Endodermal cell (in vitro differentiated cells): ENCODE measurements at places on chromosomes 12 and 14.

DNA sequence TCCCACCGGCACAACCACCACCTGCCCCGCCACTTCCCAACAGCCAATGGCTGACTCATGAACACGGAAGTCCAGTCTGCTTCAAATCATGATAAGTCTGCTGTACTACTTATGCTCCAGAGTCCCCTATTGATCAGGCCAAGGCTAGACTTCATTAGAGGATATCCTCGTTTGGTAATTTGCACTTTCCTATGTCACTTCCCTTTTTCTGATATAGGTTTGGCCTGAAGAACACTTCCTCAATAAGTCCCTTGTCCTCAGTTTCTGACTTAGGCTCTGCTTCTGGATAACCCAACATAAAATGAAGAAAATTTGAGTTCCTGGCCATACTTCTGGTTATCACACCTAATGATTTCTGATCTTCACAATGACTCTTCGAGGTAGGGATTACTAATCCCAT lies 45.3 kb downstream of the IFNG-AS1 start:
- DNase-seq = no peak

DNA sequence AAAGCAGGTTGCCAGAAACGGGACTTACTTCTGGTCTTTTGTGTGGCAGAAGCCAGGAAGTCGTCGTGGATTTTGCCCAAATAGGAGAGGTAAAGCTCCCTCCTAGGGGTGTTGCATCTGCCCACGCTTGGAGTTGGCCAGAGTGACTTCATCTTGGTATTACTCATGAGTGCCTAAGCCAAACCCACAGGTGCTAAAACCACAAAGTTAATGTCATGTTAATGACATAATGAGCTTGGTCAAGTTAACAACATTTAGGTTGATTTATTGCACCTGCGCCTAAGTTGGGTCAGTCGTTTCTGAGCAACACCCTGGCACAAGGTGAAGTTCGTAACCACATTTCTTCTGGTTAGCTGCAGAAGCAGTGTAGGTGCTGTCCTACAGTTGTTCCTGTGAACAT lies 225.2 kb downstream of the FUT8 start:
- DNase-seq = no peak

GRCh38 chr12:51717326-51717925 lies 126.4 kb downstream of the SCN8A start:
- DNase-seq = no peak

GRCh38 chr14:20501346-20501745 lies 4.0 kb upstream of the RNASE10 start:
- no peak for DNase-seq

DNA sequence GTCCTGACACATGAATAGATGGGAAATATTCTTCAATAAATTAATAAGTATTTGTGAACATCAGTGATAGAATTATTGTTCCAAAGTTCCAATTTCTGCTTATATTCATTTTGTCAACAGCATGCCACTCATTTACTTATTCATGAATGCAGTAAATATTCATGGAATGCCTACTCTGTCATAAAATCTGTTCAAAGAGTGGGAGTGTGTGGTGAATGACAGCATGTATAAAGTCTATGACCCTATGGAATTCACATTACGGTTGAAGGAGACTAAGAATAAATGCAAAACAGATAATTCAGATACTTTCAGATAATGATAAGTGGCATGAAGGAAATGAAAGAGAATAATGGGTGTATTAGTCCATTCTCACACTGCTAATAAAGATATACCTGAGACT lies 494.7 kb downstream of the NRXN3 start:
- no peak for DNase-seq

DNA sequence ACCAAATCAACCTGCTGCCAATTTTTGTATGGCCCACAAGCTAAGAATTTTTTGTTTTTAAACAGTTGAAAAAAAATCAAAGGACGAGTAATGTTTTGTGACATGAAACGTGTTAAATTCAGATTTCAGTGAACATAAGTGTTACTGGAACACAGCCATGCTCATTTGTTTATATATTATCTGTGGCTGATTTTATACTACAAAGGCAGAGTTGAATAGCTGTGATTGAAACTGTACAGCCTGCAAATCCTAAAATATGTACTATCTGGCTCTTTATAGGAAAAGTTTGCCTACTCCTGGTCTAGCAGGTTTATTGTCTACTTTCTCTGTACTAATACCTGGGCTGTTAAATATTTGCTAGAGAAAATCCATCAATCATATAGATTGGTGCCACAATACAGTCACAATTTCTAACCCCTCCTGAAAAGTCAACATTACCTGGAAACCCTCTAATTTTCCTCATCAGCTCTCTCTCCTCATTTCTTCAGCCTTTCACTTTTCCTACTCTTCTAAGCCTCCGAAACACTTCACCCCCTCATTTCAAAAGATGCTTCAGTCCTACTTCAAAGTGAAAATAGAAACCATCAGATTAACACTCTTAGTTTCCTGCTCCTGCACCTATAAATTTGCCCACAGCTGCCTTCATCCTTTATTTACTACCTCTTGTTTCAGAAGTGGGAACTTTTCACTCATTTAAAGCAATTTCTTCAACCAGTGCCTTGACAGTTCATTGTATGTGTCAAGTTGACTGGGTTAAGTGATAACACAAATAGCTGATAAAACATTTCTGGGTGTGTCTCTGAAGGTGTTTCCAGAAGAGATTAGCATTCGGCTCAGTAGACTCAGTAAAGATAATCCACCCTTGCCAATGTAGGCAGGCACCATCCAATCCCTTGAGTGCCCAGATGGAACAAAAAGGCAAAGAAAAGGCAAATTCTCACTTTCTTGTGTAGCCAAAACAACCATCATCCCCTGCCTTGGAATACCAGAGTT lies 18.0 kb upstream of the C2CD5 start:
- no peak for DNase-seq

GRCh38 chr12:25434515-25434914 lies 118.6 kb downstream of the LMNTD1 start:
- DNase-seq = no peak

DNA sequence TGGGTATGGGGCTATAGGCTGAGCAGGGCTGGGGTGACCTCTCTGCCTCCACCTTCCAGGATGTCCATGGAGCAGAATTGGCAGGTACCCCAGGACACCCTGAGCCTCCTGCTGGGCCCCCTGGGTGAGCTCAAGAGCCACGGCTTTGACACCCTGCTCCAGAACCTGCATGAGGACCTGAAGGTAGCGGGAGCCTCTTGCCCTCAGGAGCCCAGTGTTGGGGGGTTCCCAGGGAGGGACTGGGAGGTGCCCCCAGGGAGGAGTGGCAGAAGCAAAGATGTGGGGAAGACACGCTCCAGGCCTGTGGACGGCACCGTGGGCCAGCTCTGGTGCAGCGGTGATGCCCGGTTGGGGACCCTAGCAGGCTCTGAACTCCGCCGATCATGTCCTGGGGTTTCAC lies 8.3 kb downstream of the TNFAIP2 start:
- no peak for DNase-seq

DNA sequence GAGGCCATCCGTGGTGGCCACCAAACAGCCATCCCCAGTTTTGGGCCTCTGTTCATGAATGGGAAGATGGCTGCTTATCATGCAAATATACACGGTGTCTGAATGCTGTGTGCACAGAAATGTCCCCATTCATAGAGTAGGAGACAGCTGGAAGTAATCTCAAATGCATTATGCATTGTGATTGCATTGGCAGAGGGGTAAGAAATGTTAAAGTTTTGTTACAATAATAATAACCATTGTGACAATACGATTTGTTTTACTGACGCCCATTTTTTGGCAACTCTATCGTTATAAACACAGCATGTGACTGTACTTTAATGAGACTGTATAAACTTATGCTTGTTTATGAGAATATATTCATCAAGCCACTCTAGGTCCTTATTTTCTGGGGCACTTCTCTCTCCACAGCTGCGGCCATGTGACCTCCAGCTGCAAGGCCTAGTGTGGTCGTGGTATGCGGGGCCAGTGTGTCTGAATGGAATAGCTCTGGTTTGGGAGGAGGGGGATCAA lies 474.3 kb downstream of the VRK1 start:
- no peak for DNase-seq

DNA sequence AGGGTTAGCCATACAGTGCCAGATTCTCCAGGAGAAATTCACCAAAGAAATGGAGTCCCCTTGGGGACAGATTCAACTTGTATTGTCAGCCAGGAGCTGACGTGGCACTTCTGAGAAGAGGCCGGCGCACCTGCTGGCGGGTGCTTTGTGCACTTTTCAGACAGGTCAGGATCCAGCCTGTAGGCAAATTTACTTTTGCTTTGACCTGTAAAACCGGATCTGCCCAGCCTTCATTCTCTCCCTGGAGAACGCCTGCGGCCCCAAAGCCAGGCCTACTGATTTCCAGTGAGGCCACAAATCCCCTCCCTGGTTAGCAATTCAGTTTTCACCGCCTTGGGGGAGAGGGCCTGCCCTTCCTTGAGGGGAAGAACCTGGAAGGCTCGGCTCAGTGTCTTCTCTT lies 17.4 kb downstream of the P2RX4 start:
- DNase-seq = no peak
